ENCODE measurements at places on chromosomes 5 and 9.

DNA sequence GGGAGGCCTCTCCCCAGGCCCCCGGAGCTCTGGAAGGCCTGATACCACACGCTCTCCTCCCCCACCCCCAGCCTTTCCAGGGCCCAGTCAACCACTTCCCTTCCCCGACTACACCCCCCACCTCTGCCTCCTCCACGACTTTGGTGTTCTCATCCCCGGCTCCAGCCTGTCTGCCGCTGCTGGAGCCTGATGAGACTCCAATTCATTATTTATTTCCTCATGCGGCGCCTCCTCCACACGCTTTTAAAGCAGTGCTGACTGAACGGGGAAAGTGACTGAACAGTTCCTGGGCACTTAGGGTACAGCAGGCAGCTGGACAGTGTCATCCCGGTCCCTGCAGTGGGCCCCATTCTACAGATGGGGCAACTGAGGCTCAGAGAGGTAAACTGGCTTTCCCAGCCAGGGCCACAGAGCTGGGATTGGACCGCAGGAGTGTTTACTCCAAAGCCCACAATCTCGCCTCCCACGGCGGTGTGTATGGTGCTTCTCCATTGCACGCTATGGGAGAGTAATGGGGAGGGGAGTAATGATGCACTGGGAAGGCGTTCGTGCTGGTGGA is 15.9 kb upstream of the RPL26L1 start:
- DNase-seq = no peak

DNA sequence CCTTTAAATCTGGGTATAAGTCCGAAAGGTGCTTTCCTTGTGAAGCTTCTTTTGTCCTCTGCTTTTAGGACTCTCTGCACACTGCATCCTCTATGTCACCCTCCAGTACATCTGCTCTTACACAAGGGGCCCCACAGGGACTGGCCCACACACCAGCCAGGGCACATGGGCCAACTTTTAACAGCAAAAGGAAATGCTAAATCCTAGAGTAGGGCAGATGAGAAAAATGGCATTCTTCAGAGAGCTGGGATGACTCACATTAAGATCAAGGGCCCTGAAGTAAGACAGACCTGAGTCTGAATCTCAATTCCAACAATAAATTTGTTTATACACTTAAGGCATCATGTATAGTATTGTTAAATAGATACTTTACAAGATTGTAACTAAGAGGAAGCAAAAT is 40.3 kb upstream of the CDKN2B start:
- DNase-seq = no peak

- DNase-seq = no peak
Measured at GRCh38 chr9:82581935-82582334, 481.0 kb downstream of the RASEF start.

DNA sequence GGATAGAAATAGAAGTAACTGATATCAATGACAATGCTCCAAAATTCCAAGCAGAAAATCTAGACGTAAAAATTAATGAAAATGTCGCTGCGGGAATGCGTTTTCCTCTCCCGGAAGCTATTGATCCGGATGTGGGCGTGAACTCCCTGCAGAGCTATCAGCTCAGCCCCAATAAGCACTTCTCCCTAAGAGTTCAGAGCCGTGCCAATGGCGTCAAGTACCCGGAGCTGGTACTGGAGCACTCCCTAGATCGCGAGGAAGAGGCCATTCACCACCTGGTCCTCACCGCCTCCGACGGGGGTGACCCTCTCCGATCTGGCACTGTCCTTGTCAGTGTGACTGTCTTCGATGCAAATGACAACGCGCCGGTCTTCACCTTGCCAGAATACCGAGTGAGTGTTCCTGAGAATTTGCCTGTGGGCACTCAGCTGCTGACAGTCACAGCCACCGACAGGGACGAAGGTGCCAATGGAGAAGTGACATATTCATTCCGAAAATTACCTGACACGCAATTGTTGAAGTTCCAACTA is 818 bp downstream of the PCDHGA10 start:
- no peak for DNase-seq

- no peak for DNase-seq
Measured at GRCh38 chr5:42655982-42656650, 100.5 kb upstream of the CCDC152 start.

- no peak for DNase-seq
Measured at GRCh38 chr9:127340721-127341120, 56.2 kb upstream of the SLC2A8 start.

- DNase-seq = no peak
Measured at GRCh38 chr9:124280176-124280691, 22.5 kb downstream of the NEK6 start.

GRCh38 chr9:130159057-130159456 is 13.1 kb upstream of the NCS1 start:
- no peak for DNase-seq

DNA sequence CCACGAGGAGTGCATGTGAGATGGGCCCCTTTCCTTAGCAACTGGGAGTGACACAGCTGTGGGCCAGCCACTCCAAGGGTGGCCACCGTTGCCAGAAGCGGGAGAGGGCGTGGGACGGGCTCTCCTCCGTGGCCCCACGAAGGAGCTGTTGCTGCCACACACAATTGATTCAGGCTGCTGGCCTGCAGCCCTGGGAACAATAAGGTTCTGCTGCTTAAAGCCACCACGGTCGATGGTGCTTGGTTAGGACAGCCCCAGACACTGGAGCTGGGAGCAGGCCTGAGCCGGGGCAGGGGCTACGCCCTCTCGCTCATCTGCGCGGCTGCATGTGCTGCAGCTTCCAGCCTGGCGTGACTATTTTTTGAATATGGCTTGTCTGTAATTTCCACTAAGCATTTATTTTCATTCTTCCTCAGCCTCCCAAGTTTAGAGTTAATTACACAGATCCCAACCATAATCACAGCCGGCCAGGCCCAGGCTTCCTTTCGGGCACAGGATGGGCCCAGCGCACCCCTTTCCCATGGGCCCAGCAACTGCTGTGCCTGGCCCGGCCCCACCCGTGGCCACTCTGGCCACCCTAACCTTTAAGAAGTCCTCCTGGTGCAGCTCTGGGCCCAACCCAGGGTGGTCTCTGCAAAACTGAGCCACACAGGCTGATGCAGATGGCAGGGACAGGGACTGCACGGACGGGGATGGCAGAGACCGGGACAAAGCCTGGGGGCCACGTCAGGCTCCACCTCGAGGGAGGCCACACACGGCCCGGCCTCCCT is 49.7 kb downstream of the VAV2 start:
- DNase-seq = no peak

GRCh38 chr5:162496100-162496808 is 428.7 kb downstream of the GABRG2 start:
- DNase-seq = no peak

GRCh38 chr9:90726215-90726614 is 75.4 kb upstream of the SYK start:
- no peak for DNase-seq

DNA sequence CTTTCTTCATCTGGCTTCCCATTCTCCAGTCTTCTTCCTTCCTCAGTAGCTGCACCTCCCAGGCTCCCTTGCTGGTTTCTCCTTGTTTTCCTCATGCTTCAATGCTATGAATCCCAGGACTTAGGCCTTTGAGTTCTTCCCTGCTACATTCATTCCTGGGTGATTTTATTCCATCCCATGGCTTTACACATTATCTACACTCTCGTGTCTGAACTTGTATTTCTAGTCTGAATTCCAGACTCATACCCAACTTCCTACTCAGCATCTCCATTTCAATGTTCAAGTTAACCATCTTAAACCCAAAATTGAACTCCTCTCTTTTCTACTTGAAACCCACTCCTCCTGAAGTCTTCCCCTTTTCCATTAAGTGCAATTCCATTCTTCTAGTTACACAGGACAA is 20.0 kb downstream of the SLC24A2 start:
- DNase-seq = no peak

DNA sequence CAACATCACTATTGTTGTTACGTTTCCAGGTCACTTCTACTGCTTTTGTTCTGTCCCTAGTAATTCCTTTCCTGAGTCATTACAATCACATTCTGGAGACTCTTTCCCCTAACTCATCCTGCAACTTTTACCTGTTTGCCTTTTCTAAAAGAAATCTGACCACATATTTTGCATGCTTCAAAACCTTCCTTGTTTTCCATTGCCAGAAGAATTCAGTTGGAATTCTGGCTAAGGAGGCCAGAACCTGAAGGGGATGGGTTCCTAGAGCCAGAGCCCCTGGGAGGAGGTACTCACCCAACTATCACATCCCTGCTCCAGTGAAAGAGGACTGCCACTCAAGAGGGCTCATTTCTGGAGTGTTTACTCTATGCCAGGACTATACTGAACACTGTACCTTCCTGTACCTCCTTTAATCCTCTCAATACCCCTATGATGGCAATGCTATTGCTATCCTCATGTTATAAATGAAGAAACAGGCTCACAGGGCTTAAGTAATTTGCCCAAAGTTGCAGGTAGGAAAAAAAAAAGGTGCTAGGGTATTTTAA is 42.8 kb upstream of the MAST4 start:
- no peak for DNase-seq

All from stimulated activated CD8-positive, alpha-beta memory T cell treated with anti-CD3 and anti-CD28 coated beads, Interleukin-7, amount 100 ng/mL, for 1 hour (primary cell).